ENCODE measurements at places on chromosomes 11 and 22. TPM values are rescaled to one million over a fixed set of nuclear protein-coding genes. Genes with fewer than 3 reads are reported as not detected.

Gene OR56A1
- polyA plus RNA-seq = not detected

Gene RIMBP3B
- not detected for polyA plus RNA-seq

Gene ACR
- 0.38 TPM for polyA plus RNA-seq

Gene TUBA8
- polyA plus RNA-seq = 3.9 TPM

Gene SCGB2A2
- not detected for polyA plus RNA-seq

Gene FAM227A
- 12.0 TPM for polyA plus RNA-seq

Gene OR5B21
- polyA plus RNA-seq = not detected

Gene ABTB2
- 7.7 TPM for polyA plus RNA-seq

Gene CCDC73
- polyA plus RNA-seq = 0.43 TPM

Gene PIWIL4
- 4.7 TPM for polyA plus RNA-seq

Gene NCF4
- polyA plus RNA-seq = 2.0 TPM

Gene KCNQ1
- 9.1 TPM for polyA plus RNA-seq

Gene BDNF
- 1.5 TPM for polyA plus RNA-seq

Gene PATE4
- polyA plus RNA-seq = 0.20 TPM

Gene MUC5AC
- polyA plus RNA-seq = 0.03 TPM

Gene HPX
- polyA plus RNA-seq = 4.8 TPM

Gene MUC6
- polyA plus RNA-seq = 26.8 TPM

Gene PARVA
- polyA plus RNA-seq = 100 TPM

Gene NPAS4
- 0.55 TPM for polyA plus RNA-seq

Gene TTC36
- 1.3 TPM for polyA plus RNA-seq

Gene SLC15A3
- polyA plus RNA-seq = 15.7 TPM

Gene BIK
- polyA plus RNA-seq = 0.78 TPM

Gene C11orf42
- polyA plus RNA-seq = 0.91 TPM

Gene F2
- polyA plus RNA-seq = 0.68 TPM

Gene DDTL
- 11.6 TPM for polyA plus RNA-seq

Gene ACCS
- polyA plus RNA-seq = 48.0 TPM

Gene TRIM49
- not detected for polyA plus RNA-seq

Gene SLC22A8
- polyA plus RNA-seq = 51.0 TPM

Gene LRRN4CL
- polyA plus RNA-seq = 0.78 TPM

Gene MYBPC3
- 0.13 TPM for polyA plus RNA-seq

Gene CNTN5
- 27.1 TPM for polyA plus RNA-seq

Measured in left kidney (tissue), 8 donors.